ENCODE measurements at places on chromosomes 3 and 15.

- no peak for DNase-seq
These were observed 229.8 kb upstream of the PLSCR5 start for GRCh38 chr3:146834917-146835316.

DNA sequence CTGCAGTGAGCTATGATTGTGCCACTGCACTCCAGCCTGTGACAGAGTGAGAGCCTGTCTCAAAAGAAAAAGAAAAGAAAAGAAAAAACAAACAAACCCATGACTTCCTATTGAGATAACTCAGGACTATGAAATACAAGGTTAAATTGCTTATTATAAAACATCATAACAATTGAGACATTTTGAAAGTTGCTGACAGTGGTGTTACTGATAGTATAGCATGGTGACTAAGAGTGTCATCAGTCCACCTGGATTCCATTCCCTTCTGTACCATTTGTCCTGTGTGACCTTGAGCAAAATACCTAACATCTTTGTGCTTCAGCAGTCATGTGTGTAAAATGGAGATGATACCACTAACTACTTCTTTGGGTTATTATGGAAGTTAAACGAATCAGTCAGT is 49.1 kb downstream of the ARHGEF26 start:
- no peak for DNase-seq

GRCh38 chr15:42220216-42220615 is 12.1 kb upstream of the VPS39 start:
- DNase-seq = no peak

GRCh38 chr3:54086652-54087405 is 35.5 kb upstream of the CACNA2D3 start:
- DNase-seq = no peak

DNA sequence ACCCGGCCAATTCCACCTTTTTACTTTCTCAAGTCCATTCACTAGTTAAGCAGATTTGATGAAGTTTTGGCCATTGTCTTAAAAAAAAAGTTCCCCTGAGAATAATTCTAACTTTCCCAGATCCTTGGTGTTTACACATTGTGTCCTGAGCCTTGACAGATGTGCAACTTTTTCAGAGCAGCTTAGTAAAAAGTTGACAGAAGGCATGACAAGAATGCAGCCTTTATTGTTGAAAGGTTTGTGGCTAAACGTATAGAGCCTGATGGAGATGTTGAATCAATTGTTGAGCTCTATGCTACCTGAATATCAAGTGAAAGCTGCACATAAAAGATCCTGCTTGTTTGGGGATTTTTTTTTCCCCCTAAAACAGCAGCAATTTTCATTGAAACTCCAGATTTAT is 75.3 kb upstream of the CMTM7 start:
- DNase-seq = no peak

DNA sequence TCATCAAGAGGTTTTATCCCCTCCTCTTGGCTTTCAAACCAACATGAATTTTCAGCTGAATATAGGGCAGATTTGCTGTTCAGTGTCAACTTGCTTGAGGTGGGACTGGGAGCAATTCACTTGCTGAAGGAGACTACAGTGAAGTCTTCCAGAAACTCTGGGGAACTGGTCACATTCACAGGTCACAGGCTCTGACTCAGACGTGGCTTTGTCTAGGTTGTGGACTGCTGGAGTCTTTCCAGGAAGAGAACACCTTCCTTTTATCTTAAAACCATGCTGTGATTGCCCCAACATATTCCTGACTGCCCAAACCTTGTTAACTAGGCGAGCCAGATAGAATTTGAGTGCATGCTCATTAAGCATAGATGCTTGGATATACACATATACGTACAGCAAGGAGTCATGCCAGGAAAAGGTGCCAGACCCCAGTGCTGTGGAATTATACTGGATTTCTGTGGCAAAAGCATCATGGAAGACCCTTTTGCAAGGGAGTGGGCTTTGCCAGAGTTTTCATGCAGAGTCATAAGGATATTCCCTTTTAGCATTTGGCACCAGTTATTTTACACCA is 399.1 kb upstream of the TBL1XR1 start:
- DNase-seq = no peak

- DNase-seq = no peak
These were observed 13.7 kb downstream of the LRTM1 start for GRCh38 chr3:54914180-54914579.

DNA sequence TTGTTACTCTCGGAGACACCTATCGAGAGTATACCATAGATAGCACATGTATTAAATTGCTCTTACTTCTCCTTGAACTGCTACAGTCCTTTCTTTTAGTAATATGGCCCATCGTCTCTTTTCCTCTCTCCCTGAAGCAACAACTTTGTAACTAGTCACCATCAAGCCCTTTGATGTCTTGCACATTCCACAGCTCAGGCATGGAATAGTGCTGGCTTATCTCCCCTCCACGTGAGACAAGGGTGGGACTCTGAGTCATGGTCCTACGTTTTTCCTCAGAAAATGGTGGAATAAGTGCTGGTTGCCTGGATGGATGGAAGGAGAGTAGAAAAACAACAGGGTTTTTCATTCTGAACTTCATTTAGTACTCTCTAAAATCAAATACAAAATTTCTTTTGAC is 163.3 kb upstream of the MBNL1 start:
- DNase-seq = no peak

DNA sequence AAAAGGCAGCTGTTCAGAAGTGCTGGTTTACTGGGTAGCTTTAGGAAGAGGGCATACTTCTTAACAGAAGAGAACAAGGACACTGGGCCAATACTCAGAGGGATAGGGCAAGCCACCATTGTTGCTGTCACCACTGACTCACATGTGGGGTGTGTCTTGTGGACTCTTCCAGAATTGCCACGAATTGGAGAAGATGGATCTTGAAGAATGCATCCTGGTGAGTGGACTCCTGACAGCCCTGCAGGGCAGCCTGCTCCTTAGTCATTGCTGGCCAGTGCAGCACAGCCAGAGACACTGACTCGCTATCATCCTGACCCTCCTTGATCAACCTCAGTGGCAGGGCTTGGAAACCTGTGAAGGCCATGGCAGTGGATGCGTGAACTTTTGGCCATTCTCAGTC is 62.3 kb downstream of the UBP1 start:
- no peak for DNase-seq

DNA sequence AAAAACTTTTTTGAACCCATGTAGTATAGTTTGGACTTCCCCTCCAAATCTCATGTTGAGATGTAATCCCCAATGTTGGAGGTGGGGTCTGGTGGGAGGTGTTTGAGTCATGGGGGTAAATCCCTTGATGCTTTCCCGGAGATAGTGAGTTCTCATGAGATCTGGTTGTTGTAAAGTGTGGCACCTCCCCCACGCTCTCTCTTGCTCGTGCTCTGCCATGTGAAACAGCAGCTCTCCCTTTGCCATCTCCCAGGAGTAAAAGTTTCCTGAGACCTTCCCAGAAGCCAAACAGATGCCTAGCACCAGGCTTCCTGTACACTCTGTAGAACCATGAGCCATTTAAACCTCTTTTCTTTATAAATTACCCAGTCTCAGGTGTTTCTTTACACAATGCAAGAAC is 16.0 kb upstream of the RNU6-1 start:
- DNase-seq = no peak

DNA sequence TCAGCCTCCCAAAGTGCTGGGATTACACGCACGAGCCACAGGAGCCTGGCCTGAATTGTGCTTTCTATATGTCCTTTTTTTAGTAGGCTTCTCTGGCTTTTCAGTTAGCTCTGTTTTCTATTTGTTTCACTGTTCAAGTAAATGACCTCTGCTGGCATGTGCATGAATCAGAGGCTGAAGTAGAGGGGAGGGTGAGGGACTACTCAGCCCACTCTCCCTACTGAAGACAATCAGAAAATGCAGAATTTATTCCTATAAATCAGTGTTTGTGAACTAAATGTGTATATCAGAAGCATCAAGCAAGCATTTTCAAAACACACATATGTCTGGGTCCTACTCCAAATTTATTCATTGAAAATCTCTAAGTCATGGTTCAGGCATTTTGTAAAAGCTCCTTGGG is 45.0 kb downstream of the ZMAT3 start:
- DNase-seq = no peak

DNA sequence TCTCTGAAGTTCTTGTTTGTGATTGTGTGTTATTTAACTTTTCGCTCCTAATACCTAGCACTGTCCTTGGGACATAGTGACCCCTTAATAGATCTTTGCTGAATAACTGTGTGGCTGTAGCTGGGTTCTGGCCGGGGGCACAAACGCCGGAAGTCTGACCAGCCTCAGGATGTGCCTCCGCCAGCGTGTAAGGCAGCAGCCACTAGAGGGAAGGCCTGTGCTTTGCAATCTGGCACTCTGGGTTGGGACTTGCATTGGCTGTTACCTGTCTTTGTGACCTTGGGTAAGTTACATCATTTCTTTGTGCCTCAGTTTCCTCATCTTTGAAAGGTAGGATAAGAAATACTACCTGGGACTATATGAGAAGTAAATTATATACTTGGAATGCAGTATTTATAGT is 158.7 kb downstream of the GHSR start:
- no peak for DNase-seq

DNA sequence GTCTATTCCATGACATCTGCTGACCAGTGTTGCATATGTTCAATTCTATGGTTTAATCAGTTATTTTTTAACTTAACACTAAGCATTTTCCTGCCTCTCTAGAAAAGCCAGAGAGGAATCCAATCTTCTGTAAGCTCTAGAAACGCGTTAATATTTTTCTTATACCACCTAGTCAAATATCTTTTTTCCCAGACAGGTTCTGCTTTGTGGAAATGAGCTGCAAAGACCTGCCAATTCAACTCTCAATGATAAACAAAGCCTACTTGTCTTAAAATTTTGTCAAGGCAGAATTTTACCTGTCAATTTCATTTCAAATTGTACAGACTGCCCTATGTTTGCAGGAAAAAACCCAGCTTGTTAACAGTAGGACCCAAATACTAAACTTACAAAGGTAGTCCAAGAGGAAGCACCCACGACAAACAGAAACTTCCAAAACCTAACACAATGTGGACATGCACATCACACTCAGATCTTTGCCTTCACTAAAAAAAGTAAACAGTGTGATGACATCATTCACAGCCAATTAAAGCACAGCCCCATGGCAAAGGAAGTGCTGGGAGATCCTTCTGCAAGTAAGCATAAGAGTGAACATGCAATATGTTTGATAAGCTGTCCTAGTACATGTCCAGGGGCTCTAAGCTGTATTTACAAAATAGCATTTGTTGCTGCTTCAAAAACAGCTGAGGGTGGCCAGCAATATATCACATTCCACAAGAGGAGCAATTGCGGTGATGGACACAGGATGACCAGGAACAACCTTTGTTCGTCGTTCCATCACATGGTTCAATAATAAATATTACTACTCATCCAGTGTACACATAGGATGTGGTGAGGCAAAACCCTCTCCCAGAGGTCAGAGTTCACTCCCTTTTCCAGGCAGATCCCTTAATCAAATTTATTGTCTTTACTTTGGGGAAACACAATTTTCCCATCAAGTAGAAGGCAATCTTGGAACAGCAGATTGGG is 139.4 kb upstream of the TSC22D2 start:
- DNase-seq = no peak

DNA sequence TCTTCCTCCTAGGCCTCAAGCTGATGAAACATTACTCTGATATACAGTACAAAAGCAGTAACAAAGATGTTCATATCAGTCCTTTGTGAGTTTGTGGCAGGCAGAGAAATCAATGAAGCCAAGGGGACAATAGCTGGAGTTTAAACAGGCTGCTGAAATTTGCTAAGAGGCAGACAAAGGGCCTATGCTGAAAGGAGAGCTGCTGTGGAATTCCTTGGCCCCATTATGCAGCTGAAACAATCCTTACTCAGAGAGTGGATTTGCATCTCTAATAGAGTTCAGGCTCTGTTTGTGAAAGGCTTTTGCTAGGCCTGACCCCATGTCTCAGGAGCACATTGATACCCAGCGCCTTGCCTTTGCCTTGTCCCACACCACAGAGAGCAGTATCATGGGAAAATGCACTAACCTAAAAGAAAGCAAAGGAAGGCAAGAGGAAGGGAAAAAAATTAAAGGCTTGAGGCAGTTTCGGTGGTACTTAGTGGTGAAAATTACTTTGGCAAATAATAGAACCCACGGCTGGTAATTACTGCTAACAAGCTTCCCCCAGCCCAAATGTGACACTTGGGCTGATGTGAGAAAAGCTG is 195.0 kb upstream of the EPHA3 start:
- no peak for DNase-seq

DNA sequence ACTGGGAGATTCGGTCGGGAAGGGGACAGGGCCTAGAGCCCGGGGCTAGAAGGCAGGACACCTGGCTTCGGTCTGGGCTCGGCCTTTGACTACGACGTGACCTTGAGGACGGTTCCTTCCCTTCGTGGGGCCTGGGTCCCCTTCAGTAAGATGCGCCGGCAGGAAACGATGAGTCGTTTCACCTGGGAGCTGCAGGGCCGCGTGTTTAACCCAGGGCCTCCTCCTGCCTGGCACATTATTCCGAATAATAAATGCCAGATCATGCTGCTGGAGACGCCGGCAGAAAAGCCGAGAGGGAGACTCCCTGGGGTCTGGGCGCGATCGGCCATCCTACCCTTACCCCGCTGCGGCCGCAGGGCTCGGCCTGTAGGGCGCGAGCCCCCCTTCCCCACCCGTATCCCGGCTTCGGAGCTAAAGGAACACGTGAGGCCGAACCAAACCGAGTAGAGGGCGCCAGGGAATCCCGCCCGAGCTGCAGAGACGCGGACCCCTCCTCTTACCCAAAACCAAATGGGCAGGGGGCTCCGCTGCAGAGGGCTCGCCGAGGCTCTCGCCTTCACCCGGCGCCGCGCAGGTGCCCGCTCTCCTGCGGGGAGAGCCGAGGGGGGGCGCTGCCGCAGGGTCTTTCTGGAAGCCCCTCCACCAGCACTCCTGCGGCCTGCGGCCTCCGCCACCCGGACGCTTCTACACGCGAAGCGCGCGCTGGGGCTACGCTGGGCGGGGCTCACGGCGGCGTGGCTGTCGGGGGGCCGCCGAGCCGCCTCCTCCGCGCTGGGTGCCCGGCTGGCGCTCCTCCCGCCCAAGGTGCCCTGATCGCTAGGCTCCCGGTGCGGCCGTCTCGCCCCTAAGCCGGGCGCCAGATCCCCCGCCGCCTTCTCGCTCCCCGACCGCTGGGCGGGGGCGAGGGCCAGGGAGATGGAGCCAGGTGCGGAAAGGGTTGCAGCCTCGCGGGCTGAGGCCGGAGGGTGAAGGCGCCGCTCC is at the start of gene BDH1:
Gene BDH1, minus strand, starts transcription at position 688 of the 981 bp plus-strand sequence. CDS start 9,525 bp downstream, outside the sequence.
- peak; percentile 59 for DNase-seq

DNA sequence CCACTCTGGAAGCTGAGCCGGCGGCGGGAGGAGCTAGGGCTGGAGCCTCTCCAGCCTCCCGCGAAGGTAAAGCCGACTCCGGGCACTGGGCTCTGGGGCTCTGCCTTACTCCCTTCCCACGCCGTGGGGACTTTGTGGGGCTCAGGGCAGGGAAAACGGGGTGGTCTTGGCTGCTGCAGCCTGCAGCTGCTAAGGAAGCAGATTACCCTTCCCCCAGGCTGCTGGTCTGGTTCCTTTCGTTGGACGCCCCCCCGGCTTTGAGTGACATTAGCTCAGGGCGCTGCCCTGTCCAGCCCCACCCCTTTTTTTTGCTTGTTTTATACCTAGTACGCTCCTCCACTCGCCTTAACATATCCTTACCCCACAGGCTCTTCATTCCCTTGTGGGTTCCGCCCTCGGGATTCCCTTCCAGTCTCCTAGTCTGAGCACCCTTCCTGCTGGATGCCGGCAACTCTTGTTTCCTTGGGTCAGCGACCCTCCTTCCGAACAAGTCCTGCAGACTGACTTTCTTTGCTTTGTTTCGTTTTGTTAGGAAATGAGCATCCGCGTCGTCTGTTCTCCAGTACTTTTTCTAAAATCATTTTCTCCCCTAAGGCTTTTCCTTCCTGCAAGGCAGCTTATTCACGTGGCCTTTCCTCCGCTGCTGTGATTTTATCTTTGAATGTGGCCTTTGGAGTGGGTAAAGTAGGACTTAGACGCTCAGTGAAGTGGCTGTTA is 551 bp downstream of the DNAJC13 start:
- DNase-seq = no peak
